ENCODE measurements at places on chromosomes 1 and 21.
A peak's percentile ranks its signal among the peaks of the same experiment; 100 is the strongest.

DNA sequence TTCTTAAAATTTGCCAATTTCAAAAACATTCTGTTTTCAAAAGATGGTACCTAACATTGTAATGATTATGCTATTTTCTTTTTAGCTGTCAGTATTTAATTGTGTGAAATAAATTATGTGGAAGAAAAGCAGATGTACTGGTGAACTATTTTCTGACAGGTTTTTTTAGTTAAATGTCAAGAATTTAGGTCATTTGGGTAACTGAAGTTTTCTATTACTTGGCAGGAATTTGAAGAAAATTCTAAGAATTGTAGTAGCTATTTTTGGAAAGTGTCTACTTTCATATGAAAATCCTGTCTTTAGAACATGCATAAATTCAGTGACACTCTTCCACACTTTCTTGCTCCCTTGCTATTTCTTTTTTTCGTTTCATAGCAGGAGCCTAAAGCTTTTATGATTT lies 28.5 kb upstream of the PTPRC start:
- DNase-seq: no peak

DNA sequence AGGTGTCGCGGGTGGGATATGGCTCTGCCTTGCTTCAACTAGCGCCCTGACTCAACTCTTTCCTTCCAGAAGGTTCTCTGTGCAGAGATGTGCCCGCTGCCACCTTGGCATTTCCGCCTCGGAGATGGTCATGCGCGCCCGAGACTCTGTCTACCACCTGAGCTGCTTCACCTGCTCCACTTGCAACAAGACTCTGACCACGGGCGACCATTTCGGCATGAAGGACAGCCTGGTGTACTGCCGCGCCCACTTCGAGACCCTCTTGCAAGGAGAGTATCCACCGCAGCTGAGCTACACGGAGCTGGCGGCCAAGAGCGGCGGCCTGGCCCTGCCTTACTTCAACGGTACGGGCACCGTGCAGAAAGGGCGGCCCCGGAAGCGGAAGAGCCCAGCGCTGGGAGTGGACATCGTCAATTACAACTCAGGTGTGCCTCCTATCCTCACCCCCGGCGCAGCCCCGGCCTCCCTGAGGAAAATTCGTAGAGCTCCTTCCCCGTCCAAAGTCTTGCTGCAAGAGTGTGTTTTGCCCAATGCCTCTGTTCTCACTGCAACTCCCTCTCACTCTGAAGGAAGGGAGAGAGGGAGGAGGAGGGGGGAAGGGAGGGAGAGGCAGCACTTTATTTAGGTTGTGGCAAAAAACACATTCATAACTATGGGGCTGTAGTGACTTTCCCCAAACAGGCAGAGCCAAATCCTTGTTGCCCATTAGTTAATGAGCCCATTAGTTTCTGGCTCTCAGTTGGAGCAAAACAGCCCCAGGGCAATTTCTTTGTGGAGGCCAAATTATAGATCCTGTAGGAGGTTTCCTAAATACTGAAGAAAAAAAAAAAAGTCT lies 4.3 kb downstream of the LHX9 start:
- DNase-seq: no peak

- DNase-seq: no peak
These were observed 28.0 kb upstream of the RNF2 start for GRCh38 chr1:185017338-185017737.

- DNase-seq: no peak
These were observed 201.9 kb downstream of the PLPP3 start for GRCh38 chr1:56377431-56377830.

DNA sequence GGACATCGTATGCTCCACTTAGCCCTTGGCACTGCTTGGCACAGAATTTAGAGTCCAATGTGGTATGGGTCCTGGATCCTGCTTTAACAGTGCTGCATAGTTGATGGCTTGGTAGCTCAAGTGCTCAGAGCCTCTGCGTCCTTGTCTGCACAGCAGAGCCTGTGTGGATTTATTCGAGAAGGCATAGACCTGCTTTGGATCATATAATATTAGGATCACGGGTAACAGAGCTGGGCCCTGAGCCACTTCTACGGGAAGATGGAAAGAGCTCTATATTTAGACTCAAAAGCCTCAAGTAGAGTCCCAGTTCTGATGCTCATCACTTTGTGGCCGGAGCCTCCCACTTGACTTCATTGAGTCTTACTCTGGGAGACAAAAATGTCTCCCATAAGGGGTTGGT lies 164.4 kb upstream of the EDN2 start:
- DNase-seq: no peak

- DNase-seq: no peak
These were observed 75.6 kb downstream of the MTR start for GRCh38 chr1:236870721-236871120.

DNA sequence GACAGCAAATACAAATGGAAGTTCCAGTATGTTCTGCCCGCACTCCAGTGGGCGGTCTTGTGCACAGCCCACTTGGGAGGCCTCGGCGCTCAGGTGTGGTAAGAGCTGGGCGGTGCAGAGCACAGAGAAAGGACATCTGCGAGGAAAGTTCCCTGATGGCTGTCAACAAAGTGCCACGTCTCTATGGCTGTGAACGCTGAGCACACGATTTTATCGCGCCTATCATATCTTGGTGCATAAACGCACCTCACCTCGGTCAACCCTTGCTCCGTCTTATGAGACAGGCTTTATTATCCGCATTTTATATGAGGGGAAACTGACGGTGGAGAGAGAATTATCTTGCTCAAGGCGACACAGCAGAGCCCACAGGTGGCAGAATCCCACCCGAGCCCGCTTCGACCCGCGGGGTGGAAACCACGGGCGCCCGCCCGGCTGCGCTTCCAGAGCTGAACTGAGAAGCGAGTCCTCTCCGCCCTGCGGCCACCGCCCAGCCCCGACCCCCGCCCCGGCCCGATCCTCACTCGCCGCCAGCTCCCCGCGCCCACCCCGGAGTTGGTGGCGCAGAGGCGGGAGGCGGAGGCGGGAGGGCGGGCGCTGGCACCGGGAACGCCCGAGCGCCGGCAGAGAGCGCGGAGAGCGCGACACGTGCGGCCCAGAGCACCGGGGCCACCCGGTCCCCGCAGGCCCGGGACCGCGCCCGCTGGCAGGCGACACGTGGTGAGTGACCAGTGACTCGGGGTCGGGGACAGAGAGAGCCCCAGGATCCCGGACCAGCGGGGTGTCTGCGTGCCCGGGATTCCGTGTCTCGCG lies at the start of gene IL12RB2:
Gene IL12RB2, plus strand, starts transcription at position 623 of the 810 bp plus-strand sequence. CDS start 12,496 bp downstream, outside the sequence.
- DNase-seq: peak; percentile 13

- DNase-seq: no peak
These were observed 2.8 kb downstream of the VPS72 start for GRCh38 chr1:151187205-151187604.

GRCh38 chr1:29451368-29451892 lies 215.1 kb downstream of the PTPRU start:
- DNase-seq: no peak
